Naive B cell (primary cell): ENCODE measurements at places on chromosomes 1 and 21.

- DNase-seq: peak; percentile 6
These were observed 142.5 kb downstream of the TIAM1 start for GRCh38 chr21:31201548-31201947.

GRCh38 chr1:93770640-93771039 is 89.0 kb upstream of the BCAR3 start:
- DNase-seq: no peak

GRCh38 chr1:17739050-17739449 is 16.1 kb upstream of the ACTL8 start:
- DNase-seq: no peak

DNA sequence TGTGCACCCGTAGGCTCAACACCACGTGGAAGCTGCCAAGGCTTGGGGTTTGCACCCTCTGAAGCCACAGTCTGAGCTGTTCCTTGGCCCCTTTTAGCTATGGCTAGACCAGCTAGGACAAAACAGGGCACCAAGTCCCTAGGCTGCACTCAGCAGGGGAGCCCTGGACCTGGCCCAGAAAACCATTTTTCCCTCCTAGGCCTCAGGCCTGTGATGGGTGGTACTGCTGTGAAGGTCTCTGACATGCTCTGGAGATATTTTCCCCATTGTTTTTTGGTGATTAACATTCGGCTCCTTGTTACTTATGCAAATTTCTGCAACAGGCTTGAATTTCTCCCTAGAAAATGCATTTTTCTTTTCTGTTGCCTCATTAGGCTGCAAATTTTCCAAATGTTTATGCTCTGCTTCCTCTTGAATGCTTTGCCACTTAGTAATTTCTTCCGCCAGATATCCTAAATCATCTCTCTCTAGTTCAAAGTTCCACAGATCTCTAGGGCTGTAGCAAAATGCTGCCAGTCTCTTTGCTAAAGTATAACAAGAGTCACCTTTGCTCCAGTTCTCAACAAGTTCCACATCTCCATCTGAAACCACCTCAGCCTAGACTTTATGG is 69.0 kb upstream of the KRTAP19-8 start:
- no peak for DNase-seq

DNA sequence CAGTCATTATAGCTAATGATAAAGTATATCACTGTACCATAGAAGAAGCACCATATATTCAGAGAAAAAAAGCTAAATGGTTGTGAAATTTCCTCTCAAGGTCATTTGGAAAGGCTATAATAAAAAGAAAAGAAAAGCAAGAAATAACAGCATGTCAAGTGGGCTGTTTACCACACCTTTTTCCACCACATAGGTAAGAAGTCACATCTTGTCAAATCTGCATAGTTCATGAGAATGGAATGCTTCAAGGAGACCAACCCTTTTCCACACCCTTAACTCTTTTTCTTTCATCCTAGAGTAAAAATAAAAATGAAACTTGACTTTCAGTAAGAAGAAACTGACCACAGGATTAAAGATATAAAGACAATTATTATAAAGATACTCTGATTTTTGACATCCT is 91.2 kb downstream of the ATP6V1G3 start:
- DNase-seq: no peak

- DNase-seq: no peak
These were observed 72.3 kb downstream of the CAMK2N1 start for GRCh38 chr1:20413776-20414140.

- DNase-seq: no peak
These were observed 68.1 kb upstream of the SLC45A1 start for GRCh38 chr1:8249838-8250237.

DNA sequence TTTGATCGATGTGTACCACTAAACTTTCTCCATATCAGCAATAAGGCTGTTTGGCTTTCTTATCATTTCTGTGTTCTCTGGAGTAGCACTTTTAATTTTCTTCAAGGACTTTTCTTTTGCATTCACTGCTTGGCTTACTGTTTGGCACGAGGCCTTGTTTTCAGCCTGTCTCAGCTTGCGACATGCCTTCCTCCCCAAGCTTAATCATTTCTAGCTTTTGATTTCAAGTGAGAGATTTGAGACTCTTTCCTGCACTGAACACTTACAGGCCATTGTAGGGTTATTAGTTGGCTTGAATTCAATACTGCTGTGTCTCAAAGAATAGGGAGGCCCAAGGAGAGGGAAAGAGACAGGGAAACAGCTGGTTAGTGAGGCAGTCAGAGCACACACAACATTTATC is 120.6 kb upstream of the KCND3 start:
- no peak for DNase-seq

- DNase-seq: no peak
These were observed 36.8 kb downstream of the KCNAB2 start for GRCh38 chr1:6082430-6082971.

DNA sequence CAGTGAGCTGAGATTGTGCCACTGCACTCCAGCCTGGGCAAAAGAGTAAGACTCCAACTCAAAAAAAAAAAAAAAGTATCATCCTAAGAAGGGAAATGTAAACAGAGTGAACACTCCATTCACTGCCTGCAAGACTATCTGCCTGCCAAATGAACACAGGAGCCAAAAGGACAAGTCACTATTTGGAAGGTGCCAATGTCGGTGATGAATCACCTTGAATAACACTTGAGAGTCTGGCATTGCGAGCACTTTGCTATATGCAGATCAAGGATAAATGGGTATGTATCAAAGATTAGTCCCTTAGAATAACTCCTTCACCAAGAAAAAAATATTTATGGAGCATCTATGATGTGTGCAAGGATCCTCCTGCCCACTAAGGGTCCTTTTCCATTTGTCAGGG is 6.6 kb downstream of the UBR4 start:
- DNase-seq: no peak

DNA sequence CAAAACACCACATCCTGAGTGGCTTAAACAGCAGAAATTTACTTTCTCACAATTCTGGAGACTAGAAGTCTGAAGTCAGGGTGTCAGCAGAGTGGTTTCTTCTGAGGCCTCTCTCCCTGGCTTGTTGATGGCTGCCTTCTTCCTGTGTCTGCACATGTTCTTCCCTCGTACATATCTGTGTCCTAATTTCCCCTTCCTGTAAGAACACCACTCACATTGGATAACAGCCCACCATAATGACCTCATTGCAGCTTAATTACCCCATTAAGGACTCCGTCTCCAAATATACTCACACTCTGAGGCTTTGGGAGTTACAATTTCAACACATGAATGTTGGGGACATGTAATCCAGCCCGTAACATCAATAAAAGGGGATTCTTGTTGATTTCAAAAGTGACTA is 23.4 kb downstream of the C8A start:
- no peak for DNase-seq

- no peak for DNase-seq
These were observed 20.0 kb upstream of the EPHA2 start for GRCh38 chr1:16175610-16176553.

DNA sequence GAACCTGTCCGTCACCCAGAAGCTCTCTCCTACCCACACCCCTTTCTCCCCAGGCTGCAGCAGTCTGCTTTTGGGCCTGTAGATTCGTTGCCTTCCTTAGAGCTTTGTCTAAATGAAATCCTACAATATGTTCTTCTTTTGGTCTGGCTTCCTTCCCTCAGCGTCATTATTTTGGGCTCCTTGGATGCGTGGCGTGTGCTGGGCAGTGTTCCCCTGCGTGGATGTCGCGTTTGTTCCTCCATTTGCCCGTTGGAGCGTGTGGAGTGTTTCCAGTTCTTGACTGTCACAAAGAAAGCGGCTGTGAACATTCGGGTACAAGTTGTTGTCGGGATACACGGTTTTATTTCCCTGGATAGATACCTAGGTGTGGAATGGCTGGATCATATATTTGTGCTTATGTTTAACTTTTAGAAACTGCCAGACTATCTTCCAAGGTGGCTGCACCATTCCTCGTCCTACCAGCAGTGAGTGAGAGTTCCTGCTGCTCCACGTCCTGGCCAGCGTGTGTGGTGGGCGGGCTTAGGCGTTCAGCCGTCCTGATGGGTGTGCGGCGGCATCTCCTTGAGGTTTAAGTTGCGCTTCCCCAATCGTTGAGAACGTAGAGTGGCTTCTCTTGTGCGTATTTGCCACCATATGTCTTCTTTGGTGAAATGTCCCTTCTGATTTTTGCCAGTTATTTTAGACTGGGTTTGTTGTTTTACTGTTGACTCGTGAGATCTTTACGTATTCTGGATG is 31.7 kb downstream of the SKI start:
- no peak for DNase-seq

GRCh38 chr21:26798856-26799751 is 46.1 kb downstream of the ADAMTS1 start:
- no peak for DNase-seq

GRCh38 chr1:107670397-107671040 is 294.5 kb downstream of the VAV3 start:
- no peak for DNase-seq

GRCh38 chr1:150820730-150821512 is 12.9 kb upstream of the CTSK start:
- DNase-seq: no peak

DNA sequence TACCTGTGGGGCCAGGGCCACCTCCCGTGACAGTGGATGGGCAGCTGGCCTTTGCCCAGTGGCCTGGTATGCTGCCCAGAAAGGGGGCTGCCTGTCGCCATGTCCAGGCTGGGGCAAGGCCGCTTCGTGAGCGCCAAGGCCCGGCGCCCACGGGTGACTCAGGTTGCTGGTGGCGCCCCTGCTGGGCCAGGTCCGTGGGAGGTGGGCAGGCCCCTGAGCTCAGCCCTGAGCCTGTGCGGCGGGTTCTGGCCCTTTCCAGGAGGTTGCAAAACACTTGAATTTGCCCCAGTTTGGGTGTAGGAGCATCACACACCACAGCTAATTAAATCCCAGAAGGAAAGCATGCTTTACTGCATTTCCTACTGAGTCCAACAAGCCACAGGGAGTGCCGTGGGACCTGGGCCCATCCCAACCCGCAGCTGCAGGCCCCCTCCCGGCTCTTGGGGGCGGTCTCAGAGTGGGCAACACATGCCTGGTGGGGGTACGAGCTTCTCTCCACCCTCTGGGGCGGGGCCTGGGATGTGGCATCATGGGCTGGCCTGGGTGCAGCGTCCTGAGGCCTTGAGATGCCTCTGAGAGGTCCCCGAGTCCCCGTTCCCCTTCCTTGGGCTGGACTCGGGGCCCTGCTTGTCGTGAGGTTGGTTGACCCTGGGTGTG is 159.8 kb downstream of the PEX14 start:
- DNase-seq: no peak

GRCh38 chr1:160608057-160608456 is 28.8 kb upstream of the CD84 start:
- DNase-seq: no peak

- no peak for DNase-seq
These were observed 16.6 kb downstream of the NUDC start for GRCh38 chr1:26938004-26938658.

GRCh38 chr1:12519693-12520364 is 98.2 kb downstream of the DHRS3 start:
- no peak for DNase-seq

- no peak for DNase-seq
These were observed 27.1 kb downstream of the KAZN start for GRCh38 chr1:14625572-14625971.

DNA sequence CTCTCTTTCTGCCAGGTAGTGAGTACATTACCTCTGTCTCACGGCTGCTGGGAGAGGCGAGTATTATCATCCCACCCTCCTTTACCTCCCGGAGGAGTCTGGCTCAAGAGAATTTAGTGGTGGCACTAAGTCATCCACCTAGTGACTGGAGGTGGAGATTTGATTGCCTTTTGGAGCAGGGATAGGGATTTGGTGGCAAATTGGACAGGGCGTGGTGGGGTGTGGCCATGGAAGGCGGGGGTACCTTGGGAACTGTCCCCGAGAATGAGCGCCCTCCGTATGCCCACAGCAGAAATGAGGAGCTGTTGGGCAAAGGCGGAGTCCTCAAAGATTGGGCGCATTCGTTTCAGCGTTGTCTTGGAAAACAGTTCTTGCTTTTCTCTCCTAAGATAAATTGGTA is 32.1 kb upstream of the HMGN1 start:
- no peak for DNase-seq

DNA sequence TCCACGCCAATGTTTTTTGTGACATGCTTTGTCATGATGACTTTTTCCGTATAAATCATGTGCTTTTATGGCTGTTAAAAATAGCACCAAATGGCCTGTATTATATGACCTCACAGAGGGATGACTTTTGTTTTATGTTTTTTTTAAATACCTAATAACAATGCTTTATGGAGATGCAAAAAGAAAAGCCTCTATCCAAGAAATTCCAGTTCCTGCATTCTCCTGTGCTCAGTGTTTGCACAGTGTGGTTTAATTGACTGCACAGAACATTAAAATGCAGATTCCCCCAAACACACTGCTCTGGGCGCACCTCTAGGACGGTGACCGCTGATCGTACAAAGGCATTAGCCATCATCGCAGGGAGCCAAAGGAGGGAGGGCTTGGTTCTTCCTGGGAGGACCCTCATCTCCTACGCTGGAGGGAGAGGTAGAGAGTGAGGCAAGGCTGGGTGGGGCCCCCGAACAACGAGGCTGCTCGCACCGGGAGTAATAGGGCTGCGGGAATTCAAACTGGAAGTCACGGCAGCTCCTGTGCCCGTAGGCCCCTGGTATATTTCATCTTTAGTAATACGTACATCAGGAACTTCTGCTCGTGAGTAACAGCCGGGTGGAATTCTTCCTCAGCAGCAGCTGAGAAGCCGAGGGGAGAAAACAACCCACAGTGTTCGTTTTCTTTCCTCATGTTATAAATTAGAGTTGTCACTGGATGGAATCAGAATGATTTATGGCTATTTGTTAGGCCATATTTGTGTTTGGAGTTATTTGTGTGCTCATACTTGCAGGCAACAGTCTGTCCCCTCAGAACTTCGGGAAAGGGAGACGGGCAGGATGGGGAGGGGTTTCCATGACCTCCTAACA is 465.6 kb downstream of the CAMTA1 start:
- DNase-seq: no peak

DNA sequence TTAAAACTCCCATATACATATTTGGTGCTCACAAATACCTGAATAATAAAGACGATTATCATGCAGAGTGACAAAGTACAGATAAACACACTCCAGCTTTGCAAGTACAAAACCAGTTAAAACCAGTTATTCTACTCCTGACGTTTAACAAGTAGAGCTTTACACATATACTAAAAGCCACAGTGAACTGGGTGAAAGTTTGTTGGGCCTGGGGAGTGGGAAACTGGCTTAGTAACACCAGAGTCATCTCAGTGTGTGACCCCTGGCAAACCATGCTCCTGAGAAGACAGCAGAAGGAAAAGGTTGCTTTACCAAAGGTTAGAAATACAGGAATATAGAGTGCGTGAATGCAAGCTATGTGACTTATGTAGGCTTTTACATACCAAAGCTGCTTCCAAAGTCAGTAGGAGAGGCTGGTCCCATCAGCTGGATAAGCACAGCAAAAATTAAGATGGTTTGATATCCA is 148.1 kb downstream of the NRIP1 start:
- no peak for DNase-seq

GRCh38 chr1:235068158-235069121 is 60.2 kb downstream of the TOMM20 start:
- DNase-seq: no peak

- peak; percentile 80 for DNase-seq
These were observed 5.8 kb downstream of the IFI16 start for GRCh38 chr1:159015440-159015909.

- DNase-seq: no peak
These were observed 1.3 kb downstream of the SLC41A1 start for GRCh38 chr1:205811660-205812059.
